ENCODE measurements at places on chromosomes 1 and 21. TPM values are rescaled to one million over a fixed set of nuclear protein-coding genes. Genes with fewer than 3 reads are reported as not detected.

PRSS38 gene
- total RNA-seq = not detected

GRCh38 chr1:116485071-116485735 lies 85.6 kb downstream of the CD58 start:
- peak; percentile 95 for DNase-seq

CORT gene
- 0.34 TPM for total RNA-seq

DEPDC1 gene
- total RNA-seq = 15.7 TPM

DNA sequence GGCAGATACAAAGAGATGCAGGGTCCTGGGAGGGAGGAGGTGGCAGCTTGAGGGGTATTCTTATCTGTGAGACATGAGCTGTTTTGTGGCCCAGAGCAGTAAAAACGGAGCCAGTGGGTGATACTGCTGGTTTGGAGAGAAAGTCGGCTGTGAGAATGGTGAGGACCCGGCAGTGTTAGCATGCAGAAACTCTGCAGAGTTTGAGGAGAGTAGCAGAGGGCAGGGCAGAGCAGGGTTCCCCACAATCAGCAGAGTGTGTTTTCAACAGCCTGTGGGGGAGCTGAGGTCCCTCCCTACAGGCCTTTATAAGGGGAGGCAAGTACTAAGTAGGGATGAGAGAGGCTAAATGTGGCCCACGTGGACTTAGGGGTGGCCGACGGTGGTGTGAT lies 423 bp downstream of the SLAMF8 start:
- no peak for DNase-seq

GRCh38 chr1:235703506-235703905 lies 53.9 kb upstream of the GNG4 start:
- DNase-seq = no peak

GRCh38 chr1:232574889-232575762 lies 54.8 kb downstream of the SIPA1L2 start:
- DNase-seq = no peak

DNA sequence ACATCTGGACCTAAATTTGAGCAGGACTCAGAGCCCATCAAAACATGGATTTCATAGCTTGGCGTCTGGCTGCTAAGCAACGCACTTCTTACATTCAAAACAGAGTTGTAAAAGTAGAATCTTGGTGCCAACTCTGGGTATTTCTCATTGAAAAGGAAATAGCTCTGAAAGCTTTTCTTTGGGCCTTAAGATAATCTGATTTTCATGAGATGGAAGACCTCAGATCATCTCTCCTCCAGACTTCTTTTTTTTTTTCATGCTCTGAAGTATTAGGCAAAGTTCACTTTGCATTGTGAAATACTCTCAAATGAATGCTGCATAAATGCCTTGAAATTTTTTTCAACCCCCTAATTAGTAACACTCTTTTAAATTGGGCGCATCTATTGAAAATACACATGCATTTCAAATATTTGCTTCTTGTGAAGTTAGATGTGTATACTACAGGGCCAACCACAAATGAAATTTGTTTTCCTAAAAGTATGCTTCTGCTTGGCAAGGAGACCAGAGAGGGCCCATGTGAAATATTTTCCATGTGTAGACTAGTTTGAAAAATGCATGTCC lies 4.2 kb downstream of the ADAMTS5 start:
- DNase-seq = no peak

DNA sequence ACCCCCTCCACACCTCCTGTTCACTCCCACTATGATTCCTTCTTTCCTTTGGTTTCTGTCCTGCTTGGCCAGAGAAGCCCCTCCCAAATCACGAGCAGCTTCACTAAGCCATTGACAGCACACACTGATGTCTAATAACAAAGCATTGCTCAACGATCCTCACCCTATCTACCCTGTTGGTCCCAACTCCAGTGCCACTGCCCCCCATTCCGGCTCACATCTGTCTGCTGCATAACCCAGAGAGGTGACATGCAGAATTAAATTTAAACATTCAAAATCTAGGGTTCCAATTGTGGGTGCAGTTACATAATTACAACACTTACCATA lies 236.9 kb downstream of the TTLL7 start:
- DNase-seq = no peak

DNA sequence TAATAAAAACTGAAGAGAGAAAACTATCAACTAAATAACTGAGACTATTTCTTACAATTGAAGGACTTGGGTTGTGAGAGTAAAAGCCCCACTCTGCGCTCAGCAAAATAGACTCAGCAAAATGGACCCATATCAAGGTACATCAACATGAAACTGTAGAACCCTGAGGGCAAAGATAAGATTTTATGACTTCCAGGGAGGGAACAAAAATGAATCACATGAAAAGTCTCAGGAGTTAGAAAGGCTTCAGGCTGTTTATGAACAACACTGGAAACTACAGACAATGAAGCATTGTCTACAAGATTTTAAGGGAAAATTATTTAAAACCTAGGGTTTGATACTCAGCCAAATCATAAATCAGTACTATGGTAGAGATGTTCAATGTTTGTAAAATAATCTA lies 434.3 kb downstream of the PTPRC start:
- DNase-seq = no peak

GRCh38 chr1:76463849-76464248 lies 389.3 kb downstream of the ST6GALNAC3 start:
- no peak for DNase-seq

GRCh38 chr1:225881081-225881958 lies 860 bp downstream of the TMEM63A start:
- peak; percentile 73 for DNase-seq

PEX10 gene
- 19.0 TPM for total RNA-seq

OR2T33 gene
- not detected for total RNA-seq

DNA sequence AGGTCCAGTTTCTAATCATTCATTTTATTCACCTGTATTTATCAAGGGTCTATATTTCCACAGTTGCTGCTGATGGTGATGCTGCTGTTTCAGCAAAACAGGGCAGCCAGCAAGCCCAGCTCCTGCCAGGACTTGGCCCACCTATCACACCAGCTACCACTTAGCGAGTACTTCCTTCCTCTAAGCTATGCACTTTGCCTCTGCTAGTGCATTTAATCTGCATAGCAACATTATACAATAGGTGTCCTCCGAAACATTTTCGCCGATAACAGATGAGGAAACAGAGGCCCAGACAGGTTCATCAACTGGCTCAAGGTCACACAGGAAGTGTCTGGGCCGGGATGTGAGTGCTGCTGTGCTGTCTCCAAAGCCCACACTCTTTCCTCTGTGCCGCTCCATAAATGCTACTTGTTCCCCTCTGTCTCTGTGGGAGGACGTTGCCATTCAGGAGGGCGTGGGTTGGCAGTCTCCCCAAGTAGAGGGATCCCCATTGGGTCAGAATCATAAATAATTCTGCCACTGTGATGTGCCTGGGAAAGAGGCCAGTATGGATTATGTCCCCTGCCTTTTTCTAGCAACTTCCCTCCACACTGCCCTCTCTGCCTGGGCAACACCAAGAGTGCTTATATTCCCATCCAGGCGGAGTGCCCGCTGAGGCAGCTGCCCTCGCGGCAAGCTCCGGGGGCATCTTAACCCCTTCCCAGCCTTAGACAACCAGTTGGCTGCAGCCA lies 9.4 kb upstream of the PLEKHA6 start:
- DNase-seq = no peak

DNA sequence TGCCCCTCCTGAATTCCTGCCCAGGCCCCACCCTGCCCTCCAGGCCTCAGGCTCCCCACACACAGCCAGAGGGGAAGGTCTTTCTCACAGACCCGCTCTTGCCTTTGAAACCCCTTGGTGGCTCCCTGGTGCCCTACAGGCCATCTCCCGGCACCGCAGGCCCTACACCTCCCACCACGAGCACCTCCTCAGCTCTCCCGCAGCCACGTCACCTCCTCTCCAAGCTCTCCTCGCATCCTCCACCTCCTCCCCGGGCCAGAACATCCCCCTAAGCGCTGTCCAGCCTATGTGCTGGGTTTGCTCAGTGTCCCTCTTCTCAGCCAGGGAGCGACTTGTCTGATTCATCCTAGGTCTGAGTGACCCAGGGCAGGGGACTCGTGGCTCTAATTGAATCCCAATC lies 66.4 kb downstream of the DMRTB1 start:
- no peak for DNase-seq

All from activated CD8-positive, alpha-beta T cell treated with anti-CD3 and anti-CD28 coated beads for 36 hours (primary cell).